HuH-7 (cell line): ENCODE measurements at places on chromosomes 1 and 21.

DNA sequence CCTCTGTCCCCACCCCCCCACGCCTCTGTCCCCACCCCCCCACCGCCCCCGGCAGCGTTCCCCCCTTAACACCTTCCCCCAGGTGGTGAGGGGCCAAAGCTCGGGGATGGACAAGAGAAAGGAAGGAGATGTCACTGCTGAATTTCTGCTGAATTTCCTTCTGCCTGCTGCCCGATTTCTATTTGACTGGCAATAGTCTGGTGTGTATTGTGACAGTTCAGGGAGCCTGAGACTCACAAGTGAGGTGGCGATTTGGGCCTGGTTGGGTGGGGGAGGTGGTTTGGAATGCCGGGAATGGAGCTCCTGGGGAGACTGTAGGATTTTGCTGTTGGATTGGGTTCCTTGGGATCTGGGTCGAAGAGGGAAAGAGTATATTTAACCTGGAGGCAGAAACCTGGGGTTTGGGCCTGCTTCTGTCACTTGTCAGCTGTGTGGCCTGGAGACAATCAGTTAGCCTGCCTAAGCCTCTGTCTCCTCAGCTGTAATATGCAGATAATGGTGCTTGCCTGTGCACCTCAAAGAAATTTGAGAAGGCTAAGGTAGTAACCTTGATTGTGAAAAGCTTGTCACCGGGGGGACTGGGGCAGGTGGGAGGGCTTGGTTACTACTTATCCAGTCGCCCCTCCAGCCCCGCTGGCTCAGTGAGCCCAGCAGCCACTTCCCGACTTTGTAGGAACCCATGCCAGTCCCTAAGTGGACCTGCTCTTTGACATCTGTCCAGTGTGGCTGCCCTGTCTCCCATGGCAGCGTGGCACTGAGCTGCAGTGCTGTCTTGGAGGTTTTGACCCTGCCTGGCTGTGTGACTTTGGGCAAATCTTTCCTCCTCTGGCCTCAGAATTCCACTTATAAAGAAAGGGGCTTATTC, 7.7 kb upstream of the LMNA start:
- no peak for DNase-seq

DNA sequence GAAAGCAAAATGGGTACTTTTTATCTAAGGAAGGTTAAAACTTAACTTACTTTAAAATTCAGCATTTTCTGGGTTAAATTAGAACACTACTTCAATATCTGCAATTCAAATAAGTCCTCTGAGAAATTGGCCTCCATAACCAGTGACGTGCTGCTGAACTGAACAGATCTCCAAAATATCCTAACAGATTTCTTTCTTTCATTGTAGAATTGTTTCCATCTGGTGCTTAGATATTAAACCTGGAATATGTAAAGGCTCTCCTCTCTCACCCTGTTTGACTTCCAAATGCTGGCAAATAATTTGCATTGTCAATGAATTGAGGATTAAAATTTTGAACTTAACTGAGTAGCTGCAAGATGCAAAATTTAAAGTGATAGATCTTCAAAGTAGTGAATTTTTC, 316.9 kb upstream of the CXADR start:
- DNase-seq, result no peak

DNA sequence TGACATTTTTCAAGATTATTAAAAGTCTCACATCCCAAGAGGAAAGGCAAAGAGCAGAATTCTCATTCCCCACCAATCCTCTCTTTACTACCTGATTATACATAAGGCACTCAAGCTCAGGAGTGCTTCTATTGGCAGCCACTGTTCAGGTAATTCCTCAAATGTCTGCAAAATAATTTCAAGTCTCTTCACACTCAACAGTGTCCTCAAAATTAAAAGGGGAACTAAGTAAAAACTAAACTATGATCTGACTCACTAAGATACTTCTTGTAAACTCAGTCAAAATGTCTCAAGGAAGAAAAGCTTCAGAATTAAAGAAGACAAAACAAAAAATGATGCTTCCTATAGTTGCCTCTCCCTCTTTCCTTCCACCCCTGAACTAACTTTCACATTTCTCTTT, 135.6 kb downstream of the GPATCH2 start:
- no peak for DNase-seq

GRCh38 chr1:85375493-85375892, 89.5 kb downstream of the DDAH1 start:
- no peak for DNase-seq

- DNase-seq, result peak; percentile 84
Observed at GRCh38 chr1:109773203-109773899, 9.6 kb upstream of the EPS8L3 start.

- no peak for DNase-seq
Observed at GRCh38 chr1:54403808-54404261, 2.4 kb downstream of the SSBP3 start.

- no peak for DNase-seq
Observed at GRCh38 chr1:110890474-110891196, 17.7 kb downstream of the CD53 start.

DNA sequence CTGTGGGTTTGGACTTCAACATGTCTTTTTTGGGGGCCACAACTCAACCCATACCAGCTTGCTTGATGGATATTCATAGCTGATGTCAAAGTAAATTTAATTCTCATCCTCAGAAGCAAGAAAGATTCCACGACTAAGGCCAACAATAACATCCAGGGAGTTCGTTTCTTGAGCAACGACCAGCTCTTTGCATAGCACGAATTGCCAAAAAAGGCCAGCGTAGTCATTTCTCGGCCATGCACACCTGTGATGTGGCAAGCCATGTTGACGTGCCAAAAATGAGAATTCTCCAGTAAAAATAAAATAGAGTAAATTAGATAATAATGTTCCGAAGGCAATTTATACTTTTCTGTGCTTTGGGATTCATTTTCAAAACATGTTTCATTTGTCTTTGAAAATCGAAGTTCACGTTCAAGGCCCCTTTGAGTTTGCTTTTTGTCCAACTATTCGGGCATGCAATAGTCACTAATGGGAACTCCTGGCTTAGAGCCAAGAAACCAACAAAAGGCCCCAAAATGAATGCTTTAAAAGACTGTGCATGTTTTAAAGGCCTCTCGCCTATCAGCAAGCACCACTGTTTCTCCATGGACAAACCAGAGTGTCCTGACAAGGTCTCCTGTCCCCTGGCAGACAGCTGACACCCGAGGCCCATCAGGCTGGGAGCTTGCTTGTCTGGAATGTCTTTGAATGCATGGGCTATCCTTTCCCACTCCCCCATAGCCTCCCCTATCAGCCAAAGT, 14.4 kb upstream of the IGSF5 start:
- no peak for DNase-seq

DNA sequence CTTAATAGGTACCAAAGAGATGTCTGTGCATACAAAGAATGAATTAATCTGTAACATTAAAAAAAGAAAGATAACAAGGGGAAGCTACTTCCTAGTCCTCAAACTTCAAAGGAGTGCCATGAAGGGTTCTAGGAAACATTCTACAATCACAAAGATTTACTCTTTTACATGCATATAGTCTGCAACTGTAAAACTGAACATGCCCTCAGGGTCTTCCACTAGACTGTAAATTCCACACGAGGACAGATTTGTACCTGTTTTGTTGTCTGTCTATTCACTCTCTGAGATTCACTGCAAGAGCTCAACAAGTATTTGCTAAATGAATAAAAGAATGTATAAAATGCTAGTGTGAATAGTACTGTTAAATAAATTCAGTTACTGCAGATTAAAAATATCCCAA, 4.4 kb downstream of the JAK1 start:
- no peak for DNase-seq

GRCh38 chr1:202848191-202848542, 37.4 kb downstream of the PCAT6 start:
- DNase-seq, result no peak

DNA sequence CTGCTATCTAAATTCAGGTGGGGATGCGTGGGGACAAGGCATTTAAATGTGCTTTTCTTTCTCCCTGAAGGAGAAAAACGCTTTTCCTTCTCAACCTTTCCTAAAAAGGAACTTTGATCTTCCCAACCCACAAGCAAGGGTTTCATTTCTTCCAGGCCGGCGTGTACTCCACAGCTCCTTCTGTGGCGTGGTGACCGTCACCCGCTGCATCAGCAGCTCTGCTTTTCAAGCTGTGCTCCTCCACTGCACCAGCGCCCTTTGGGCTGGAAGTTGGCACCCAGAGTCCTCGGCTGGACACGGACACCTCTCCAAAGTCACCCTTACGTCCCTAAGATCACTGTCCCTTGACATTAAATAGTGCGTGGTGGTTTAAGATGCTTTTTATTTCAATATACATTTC, 54.3 kb downstream of the PEX14 start:
- DNase-seq, result no peak

GRCh38 chr21:43859747-43860214, 5.2 kb upstream of the AGPAT3 start:
- no peak for DNase-seq

DNA sequence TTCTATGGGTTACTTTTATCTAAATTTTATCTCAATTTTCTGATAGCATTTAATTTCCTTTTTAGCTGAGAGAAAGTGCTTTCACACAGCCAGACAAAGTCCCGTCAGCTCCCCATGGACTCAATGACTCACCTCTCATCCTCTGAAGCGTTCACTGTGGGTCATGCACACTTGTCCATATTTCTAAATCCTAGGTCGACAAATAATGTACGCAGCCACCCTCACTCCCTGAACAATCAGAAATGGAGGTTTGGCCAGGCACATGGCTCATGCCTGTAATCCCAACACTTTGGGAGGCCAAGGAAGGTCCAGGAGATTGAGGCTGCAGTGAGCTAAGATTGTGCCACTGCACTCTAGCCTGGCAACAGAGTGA, 42.4 kb upstream of the COA6 start:
- no peak for DNase-seq

GRCh38 chr1:145891143-145891542, 5.5 kb upstream of the ANKRD35 start:
- DNase-seq, result no peak

DNA sequence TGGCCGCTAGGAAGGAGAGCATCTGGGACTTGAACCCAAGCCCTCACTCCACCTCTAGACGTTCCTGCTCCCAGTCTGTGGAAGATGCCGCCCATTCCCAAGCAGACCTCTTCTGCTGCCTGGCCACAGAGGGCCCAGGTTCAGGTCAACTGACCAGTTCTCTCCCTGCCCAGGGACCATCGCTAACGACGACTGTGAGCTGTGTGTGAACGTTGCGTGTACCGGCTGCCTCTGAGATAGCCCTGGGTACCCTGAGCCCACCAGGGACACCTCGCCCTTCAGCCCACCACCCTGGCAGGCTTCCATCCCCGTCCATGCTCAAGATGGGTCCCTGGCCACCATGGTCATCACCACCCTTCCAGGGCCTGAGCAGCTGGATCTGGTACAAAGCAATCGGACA, 2.2 kb downstream of the GUCA2B start:
- no peak for DNase-seq

GRCh38 chr1:171221665-171222591, 26.4 kb upstream of the FMO1 start:
- no peak for DNase-seq

GRCh38 chr1:52472384-52472783, 68.0 kb downstream of the PRPF38A start:
- no peak for DNase-seq

DNA sequence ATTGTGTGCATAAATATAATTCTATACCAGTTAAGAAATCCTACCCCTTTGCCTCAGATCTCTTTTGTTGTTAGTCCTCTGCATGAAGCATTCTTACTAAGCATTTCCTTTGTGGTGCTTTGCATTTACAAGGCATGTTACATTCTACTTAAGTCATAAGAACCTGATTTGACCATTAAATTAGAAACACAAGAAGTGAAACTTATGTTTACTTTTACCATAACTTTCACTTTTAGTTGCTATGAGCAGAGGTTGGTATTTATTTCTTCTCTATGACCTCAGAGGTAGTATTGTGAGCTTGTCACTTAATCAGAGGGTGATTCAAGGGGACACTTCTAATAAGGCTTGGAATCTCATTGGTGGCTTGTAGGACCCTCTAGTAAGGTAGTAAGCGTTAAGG, 9.0 kb downstream of the FAM20B start:
- DNase-seq, result no peak

DNA sequence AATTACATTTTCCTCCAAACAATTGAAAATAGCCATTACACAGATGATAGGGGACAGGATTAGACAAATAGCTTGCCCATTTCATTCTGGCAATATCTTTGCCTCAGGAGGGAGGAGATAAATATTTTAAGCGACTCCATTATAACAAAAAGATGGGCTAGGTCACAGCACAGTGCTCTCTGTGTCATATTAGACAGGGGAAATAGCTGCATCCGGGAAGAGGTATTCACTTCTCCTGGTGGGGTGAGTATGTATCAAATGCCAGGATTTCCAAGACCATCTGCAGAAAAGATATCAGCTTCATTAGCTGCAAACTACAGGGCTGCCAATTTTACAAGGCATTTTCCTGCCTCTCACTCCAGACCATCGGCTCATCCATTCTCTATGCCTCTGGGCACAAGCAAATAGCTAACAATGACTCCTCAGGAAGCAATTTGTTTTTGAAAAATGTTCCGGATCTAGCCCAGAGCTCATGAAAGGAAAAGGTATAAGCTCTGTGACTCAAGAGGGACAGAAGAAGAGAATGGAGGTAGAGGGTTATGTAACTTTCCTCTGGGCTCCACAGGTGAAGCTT, 41.9 kb upstream of the ANGPTL7 start:
- DNase-seq, result no peak

GRCh38 chr1:246066573-246066972, 440.5 kb downstream of the SMYD3 start:
- no peak for DNase-seq
